ENCODE measurements at places on chromosomes 3 and 15.

GRCh38 chr3:195365371-195365770, 77.4 kb downstream of the ACAP2 start:
- no peak for DNase-seq

DNA sequence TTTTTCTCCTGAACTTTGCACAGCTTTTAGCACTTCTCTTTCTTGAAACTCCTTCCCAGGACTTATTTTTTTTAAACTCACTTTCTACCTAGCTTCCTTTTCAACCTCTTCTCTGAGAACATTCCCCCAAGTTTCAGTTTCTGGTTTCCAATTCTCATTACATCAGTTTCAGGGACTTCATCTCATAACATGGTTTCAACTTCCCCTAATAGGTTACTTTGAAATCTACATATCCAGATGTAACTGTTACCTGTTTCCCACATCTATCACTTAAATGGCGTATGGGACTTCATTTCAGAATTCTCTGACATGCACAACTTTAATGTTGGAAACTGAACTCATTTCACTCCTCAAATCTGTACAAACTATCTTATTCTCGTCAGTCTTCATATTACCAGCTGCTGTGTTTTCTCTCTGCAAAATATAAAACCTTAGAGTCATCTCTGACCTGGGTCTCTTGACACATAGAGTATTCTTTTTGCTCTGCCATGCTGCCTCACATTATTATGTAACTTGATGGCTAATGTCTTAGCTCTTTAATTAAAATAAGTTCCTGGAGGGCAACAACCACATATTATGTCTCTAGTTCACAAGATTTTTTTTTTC, 58.4 kb downstream of the NME9 start:
- DNase-seq = no peak

DNA sequence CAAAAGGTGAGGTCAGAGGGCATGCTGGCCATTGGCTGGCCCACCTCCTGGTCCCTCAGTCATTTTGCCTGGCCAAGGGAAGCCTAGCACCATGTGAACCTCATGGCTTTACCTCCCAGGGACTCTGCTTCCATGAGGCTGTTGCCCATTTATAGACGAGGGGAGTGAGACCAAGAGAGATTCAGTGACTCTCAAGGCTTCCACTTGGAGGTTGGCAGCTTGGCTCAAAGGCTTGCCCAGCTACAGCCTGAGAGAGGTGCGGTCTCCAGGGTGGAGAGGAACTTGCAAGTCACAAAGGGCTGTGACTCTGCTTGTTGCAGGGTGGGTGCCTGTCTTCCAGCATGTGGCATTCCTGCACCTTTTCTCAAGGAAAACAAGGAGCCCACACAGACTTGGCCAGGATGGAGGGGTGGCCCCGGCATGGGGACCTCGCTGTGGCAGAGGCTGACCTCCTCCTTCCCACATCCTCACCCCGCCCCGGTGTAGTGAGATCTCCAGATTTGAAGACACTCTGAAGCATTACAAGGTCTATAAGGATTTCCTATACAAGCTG, 24.5 kb downstream of the CFAP100 start:
- no peak for DNase-seq

DNA sequence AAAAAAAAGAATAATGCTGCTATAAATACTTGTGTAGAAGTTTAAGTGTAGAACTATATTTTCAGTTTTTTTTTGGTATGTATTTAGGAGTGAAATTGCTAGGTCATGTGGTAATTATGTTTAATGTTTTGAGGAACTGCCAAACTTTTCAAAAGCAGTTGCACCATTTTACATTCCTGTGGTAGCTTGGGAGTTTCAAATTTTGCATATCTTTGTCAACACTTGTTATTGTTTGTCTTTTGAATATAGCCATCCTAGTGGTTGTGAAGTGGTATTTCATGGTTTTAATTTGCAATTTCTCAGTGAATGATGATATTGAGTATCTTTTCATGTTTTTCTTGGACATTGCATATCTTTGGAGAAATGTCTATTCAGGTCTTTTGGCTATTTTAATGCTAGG, 30.4 kb downstream of the SKIL start:
- DNase-seq = no peak

- DNase-seq = no peak
These were observed 166.4 kb downstream of the ATG7 start for GRCh38 chr3:11438646-11439045.

GRCh38 chr3:100041328-100041749, 73.0 kb downstream of the FILIP1L start:
- DNase-seq = no peak

DNA sequence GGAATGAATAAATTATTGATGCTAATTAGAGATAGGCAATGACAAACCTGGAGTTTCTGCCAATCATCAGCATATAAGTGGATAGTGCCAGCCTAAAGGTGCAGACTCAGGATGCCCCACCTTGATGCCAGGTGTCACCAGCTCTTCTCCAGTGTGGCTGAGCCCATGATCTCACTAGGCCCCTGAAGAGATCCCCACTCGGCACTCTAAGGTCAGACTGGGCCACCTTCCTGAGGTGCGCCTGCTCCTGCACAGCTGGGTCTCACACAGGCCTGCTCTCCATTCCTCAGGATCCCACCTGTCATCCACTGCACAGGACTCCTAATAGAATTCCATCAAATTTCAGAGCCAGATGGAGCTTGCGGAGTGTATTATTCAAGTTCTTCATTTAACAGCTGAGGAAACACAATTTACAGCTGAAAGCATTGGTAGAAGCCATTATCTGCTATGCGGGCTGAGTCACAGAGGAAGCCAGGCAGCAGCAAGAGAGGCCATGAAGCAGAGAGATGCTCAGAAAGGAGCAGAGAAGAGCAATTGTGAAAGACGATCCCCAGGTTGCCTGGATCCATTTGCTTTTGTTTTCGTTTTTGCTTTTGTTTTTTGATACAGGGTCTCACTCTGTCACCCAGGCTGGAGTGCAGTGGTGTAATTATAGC, 25.1 kb upstream of the FSTL1 start:
- no peak for DNase-seq

DNA sequence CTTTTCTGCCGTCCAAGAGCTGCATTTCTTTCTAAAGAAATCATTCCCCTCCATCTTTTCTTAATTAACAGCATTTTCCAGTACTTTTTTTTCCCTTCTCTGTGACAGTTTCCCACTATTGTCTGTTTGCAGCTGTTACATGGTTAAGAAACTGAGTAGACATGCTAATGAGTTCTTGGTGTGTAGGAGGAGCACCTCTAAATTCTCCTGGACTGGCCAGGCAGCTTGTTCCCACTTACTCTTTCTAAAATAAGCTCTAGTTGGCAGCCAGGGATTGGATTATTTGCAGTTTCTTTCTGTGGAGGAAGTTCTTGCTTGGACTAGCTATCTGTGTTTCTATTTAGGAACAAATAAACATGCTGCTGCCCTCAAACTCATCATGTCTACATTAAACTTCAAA, 235.1 kb upstream of the GAP43 start:
- no peak for DNase-seq

DNA sequence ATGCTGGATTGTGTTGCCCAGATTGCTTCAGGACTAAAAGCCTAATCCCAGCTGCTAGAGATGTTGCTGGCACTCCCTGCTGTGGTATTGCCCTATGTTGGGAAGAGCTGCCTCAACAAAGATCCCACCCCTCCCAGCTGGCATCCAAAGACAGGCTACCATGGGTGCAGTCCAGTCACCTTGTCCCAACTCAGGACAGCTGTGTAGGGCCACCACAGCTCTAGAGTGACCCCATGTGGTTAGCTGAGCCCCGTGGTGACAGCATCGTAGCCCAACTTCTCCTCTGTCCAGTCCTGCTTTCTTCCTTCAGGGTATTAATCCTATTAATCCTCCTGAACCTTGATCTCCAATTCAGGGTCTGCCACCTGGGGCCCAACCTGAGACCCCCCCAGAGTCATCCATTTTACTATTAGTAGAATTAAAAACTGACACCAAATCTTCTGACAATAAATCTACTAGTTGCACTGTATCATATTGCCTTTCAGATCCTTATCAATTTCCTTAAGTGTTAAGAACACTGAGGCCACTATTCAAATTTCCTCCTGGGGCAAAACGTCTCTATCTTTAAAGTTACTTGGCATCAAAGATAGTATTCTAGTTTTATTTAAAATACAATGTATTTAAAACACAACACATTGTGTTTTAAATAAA, 83.5 kb downstream of the AQP9 start:
- DNase-seq = no peak

- no peak for DNase-seq
These were observed 571.9 kb upstream of the CBLB start for GRCh38 chr3:106440672-106441071.

- no peak for DNase-seq
These were observed 135.7 kb upstream of the RAD18 start for GRCh38 chr3:9098716-9099675.

DNA sequence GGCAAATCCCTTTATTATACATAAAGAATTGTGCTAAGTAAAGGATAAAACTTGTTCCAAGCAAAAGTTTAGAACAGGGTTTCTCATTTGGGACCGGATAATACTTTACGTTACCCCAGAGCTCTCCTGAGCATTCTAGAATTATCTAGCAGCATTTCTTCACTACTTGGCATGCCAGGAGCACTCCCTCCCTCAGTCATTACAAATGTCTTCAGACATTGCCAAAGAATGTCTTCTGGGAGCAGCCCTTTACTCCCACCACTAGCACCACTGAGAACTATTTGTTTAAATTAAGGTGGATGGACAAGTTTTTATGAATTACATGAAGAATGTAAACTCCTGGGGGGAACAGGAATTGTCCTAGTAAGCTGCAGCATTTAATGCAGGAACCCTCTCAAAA, 516.4 kb downstream of the GBE1 start:
- DNase-seq = no peak

GRCh38 chr15:94246016-94246415, 14.7 kb downstream of the MCTP2 start:
- no peak for DNase-seq

GRCh38 chr3:66115858-66116654, 77.3 kb upstream of the MAGI1 start:
- no peak for DNase-seq

DNA sequence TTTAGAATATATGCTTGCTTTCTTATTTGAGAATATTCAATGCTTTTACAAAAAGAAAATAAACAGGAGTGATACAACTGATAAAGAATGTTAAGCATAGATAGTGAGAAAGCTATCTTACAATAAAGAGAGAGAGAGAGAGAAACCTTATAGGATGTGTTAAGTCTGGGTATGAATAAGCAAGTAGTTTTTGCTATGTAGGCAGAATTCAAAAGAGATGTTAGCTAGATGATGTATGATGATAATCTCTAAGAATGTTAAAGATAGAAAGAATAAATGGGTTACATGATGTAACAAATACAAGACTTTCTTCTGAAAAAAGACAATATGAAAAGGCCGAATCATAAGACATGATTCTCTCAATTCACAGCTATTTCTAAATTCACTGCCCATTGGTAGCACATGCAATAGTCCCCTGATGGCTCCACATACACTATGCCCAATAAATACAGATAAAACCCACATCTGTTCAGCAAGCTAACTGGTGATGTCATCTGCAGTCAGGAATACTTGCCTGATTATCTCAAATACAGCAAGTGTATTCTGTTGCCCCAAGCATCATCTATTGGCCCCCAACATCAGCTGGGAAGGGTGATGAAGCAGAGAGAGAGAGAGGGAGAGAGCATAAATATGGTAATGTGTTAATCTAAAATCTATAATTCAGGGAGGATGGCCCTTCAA, 169.2 kb upstream of the LYSMD4 start:
- DNase-seq = no peak

GRCh38 chr15:63858881-63859280, 25.1 kb upstream of the HERC1 start:
- DNase-seq = no peak

DNA sequence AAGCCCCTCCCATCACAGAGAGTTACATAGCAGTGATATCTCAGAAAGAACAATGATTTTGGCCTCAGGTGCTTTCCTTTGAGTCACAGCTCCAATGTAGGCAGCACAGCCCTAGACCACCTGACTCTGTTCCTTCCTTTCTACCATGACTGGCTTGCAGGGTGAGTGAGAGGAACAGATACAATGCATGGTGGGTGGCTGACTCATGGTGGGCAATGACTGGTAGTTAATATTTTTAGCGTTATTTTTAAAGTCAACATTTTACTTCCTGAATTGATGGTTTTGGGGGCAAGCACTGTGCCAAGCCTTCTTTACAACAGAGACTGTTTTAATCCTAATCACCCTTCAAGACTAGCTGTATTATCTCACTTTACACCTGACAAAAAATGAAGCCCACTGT, 32.8 kb upstream of the ST3GAL6 start:
- DNase-seq = no peak

DNA sequence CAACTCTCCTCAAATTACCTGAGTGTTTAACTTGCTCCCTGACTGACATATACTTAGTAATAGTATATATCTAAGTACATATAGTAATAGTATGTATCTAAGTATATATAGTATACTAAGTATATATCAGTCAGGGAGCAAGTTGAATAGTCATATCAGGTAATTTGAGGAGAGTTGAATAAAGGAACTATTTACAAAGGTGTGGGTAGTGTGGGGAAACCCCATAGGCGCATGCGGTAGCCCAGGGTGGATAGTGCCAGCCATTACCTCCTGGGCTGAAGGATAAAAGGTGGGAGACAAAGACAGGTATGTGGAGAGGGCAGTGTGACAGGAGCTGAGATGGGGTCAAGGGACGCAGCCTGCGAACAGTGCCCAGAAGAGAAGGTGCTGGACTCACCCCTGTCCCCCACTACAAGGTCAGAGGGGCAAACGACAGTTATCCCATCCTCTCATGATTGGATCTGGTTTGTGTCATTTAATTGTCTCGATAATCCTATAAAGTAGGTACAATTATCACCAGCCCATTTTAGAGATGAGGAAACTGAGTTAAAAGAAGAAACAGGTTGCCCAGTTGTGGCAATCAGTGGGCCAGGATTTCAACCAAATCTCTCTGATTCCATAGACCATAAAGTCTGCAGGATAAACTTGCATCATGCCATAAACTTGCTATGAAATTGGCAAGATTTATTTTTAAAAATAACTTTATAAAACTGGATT, 34.1 kb upstream of the TPM1 start:
- no peak for DNase-seq

- no peak for DNase-seq
These were observed 212.0 kb downstream of the MINAR1 start for GRCh38 chr15:79644091-79644490.

- no peak for DNase-seq
These were observed 97.8 kb upstream of the TBL1XR1 start for GRCh38 chr3:177295116-177295515.

DNA sequence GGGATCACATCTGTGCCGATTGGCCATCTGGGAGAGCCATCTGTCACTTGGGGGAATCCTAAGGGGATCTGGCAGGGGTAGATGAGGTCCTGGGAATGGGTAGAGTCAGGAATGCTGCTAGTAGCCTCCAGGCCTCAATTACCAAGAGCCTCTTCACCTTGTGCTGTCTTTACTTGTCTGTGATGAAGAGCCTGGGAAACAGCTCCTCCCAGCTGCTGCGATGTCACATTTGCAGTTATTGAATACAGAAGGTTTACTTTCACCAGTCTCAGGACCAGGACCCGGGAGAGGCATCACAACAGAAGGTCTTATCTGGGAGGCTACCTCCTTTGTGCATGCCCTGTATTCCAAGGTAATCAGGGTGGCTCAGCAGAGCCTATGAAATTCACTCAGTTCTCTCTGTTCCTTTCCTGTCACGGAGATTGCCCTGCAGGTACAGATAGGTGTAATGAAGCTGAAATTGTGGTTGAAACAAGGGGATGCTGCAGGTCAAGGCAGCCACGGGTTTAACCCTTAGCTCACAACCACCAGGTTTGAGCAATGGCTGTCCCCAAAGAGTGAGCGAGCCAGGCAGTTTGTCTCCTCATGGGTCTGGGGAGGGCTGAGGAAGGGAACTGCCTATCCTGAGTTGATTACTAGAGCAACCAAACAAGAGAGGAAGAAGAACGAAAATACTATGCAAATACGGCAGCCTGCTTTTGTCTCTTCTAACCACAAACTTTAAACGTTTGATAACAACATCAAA, 298.9 kb upstream of the RORA start:
- peak; percentile 33 for DNase-seq

Measured in SK-N-DZ (cell line).